Left renal cortex interstitium (tissue), 4 donors: ENCODE measurements at places on chromosomes 12 and 14. TPM values are rescaled to one million over a fixed set of nuclear protein-coding genes. Genes with fewer than 3 reads are reported as not detected.

GRCh38 chr14:96911499-96912149 lies 114.4 kb downstream of the VRK1 start:
- DNase-seq = peak; percentile 11

DNA sequence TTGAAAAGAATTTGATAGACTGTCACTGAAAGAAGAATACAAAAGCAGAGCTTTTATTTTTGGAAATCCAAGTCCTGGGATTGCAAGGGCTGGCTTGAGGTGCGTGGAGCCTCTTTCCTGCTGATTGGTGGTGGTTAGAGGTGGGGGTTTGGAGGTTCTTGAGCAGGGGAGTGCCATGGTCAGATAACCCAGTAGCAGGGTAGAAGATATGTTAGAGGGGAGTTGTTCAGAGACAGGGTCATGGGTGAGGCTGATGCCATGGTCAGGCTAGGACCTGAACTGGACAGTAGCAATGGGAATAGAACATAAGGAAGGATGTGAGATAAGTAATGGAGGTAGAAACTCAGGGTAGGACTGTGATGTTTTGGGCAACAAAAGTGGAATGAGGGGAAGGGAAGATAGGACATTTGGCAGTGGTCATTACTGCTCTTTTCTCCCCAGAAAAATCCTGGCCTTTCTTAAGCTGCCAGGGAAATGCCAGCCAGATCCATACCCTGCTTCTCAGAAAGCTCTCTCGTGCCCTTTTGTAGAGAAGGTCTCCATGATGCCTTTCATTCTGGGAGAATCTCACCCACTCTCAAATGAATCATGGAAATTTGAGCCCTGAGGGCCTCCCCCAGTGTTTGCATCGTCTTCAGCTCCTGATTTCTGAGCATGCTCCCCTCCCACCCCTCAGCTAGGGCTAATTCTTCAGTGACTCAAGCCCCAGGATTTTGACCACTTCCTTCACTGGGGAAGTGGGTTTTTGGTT lies 9.5 kb downstream of the EMP1 start:
- no peak for DNase-seq

The GALNT16 gene
- polyA plus RNA-seq = 4.5 TPM

- no peak for DNase-seq
Measured at GRCh38 chr12:107326237-107326636, 232.9 kb upstream of the CRY1 start.

GRCh38 chr14:87805315-87805723 lies 187.7 kb downstream of the GALC start:
- no peak for DNase-seq

DNA sequence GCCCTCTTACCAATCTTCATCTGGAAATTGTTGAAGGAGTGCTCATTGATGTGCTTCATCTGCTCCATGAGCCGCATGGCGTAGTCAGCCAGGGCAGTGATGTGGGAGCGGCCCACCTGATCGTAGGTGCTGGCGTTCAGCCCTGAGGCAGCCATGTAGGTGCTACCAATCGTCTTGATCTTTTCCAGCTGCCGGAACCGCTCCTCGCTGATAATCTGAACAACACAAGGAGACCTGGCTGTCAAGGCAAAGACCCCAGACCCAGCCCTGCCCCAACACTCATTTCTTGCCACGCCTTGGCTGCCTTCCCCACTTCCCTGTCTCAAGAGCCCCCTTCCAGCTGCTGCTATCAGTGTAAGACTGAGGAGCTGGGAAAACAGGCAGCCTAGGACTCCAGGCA lies 18.1 kb downstream of the ADCY6 start:
- no peak for DNase-seq

GRCh38 chr14:70183991-70184390 lies 4.8 kb downstream of the SLC8A3 start:
- no peak for DNase-seq

DNA sequence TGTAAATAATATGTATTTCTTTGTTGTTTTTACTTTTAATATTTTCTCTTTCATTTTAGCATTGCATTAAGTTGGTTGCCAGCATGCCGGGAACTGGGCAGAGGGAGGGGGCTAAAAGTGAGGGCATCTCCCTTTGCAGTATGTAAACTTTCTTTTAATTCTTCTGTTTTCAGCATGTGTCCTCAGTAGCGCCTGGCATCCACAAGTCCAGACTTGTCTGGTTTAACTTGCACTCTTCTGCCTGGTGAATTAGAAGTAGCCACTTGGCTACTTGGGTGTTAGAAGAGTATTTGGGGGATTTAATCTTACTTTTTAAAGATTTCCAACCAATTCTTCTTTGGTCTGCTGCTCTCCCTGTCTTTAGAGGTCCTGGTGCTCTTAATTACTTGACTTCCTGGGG lies 117.2 kb upstream of the SCAF11 start:
- DNase-seq = no peak

The OVCH1 gene
- polyA plus RNA-seq = 0.17 TPM

- no peak for DNase-seq
Measured at GRCh38 chr14:99206090-99206489, 65.9 kb downstream of the BCL11B start.

The AKAP3 gene
- 4.0 TPM for polyA plus RNA-seq
